Left lung (tissue), 14 donors: ENCODE measurements at places on chromosomes 4 and X. TPM values are rescaled to one million over a fixed set of nuclear protein-coding genes. Genes with fewer than 3 reads are reported as not detected.

Gene GAGE12H
- polyA plus RNA-seq, result not detected

Gene GPRASP2
- 35.2 TPM for polyA plus RNA-seq

DNA sequence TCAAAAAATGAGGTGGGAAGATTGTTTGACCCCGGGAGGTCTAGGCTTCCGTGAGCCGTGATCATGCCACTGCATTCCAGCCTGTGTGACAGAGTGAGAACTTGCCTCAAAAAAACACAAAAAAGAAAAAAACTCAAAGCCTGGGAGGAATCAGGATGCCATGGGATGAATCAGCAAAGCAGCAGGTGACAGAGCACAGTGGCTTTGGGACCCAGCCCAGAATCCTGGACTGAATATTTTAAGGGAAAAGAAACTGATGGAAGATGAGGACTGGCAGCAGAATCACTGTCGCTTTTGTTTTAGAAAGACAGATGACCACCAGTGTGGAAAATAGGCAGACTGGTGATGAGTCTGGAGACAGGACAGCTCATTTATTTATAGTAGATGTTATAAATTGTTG is 16.6 kb downstream of the S100G start:
- DNase-seq, result no peak

DNA sequence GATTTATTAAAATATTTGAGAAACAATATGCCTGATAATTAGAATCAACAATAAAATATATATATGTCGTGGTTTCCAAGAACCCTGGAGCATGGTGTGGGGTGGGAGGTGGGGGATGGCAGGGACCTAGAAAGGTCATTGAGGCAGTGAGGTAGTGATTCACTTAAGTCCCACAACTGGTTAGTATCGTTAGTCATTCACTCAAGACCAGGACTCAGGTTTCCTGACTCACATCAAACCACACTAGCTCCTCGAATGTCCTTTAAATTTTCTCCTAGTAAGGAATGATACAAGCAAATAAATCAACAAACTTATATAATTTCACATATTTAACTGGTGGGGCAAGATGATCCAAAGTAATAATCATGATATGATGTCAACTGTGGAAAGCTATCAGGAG is 158.8 kb upstream of the AADAT start:
- DNase-seq, result no peak

DNA sequence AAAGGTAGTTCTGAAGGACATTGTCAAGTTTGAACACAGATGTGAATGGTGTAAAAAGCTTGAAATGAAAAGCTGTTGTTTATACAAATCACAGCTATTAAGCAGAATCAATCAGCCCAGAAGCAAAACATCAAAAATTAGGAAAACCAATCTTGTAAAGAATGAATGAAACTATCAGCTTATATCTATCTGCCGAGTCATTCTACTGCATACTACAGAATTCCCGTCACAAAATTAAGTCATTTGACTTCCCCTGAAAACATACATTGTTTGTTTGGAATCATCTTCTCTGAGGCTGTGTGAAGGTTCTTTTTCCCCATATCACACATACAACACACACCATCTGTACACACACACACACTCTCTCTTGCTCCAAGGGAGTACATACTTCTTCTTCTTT is 80.3 kb downstream of the RFC1 start:
- no peak for DNase-seq

- DNase-seq, result no peak
Measured at GRCh38 chr4:40980318-40980883, 230.6 kb downstream of the NSUN7 start.

- DNase-seq, result no peak
Measured at GRCh38 chrX:22088326-22088725, 56.2 kb downstream of the PHEX start.

- no peak for DNase-seq
Measured at GRCh38 chrX:154650221-154650510, 3.2 kb downstream of the CTAG2 start.

DNA sequence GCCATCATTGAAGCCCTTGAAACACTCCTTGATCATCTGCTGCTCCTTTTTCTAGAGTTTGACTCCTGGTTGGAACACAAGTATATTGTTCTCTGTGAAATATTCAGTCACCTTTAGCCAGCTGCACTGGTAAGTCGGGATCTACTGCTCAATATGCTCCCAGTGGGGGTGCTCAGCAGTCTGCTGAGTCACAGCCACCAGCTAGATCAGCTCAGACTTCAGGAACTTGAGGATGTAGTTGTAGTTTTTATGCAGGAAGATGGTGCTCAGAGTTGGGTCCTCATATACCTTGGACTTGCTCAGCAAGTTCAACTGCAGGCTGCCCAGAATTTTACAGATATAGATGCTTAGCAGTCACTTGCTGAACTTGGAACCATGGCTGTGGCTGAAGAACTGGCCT is 202.5 kb upstream of the RPL34 start:
- DNase-seq, result no peak

GRCh38 chrX:16756724-16757123 is 29.5 kb upstream of the TXLNG start:
- no peak for DNase-seq

GRCh38 chrX:72346302-72346949 is 40.7 kb upstream of the CITED1 start:
- DNase-seq, result no peak

- no peak for DNase-seq
Measured at GRCh38 chr4:132333724-132334047, 815.4 kb upstream of the PCDH10 start.

DNA sequence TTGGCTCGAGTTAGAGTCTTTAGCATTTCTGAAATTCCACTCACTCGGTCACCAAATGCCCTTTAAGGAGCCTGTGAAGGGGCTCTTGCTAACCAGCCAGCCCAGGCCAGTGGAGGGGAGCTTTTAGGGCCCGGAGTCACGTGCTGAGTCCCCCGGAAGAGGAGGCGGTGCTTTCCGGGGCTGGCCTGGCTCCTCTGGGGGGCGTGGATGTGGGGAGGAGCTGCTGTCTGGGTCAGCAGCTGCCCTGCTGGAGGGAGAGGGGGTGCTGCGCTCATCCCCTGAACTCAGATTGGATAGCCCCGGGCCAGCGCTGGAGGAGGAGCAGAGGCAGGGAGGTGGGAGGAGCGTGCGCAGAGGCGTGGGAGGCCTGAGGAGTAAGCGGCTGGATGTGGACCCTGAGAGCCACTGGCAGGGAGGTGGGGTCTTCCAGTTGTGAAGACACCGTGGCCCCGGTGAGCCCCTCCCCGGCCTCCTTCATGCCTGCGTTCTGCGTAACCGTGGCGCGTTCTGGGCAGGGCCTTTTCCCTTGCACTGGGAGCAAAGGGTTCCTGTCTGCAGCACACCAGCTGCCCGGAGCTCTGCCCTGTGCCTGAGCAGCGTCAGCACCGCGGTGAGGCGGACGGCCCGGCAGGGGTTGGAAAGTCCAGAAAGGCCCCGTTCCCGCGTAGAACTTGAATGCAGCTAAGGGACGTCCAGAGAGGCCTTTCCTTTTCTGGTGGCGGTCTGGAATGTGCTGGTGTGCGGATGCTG is 19.7 kb downstream of the MAEA start:
- DNase-seq, result peak; percentile 93

GRCh38 chr4:52098618-52099017 is 47.5 kb downstream of the SPATA18 start:
- DNase-seq, result peak; percentile 45

GRCh38 chr4:103204111-103204510 is 6.0 kb upstream of the CENPE start:
- DNase-seq, result no peak

GRCh38 chr4:6894528-6895498 is 14.8 kb upstream of the TBC1D14 start:
- no peak for DNase-seq

GRCh38 chrX:114500622-114501021 is 83.3 kb upstream of the HTR2C start:
- no peak for DNase-seq
